ENCODE measurements at places on chromosomes 6 and 20.

GRCh38 chr6:7439228-7439627 lies 49.6 kb downstream of the RIOK1 start:
- no peak for ATAC-seq

DNA sequence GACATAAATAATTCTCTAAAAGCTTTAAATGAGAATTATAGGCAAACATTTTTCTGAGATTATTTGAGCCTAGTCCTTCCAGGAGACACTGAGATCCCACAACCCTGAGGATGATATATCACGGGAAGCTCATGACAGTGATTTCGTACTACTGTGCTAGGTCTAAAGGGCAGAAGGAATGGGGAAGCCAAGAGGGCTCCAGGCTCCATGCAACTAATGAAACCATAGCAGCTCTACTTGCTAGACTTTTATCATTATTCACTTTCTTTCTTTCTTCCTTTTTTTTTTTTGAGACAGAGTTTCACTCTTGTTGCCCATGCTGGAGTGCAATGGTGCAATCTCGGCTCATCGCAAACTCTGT lies 57.3 kb upstream of the SGK1 start:
- no peak for ATAC-seq

- ATAC-seq: no peak
These were observed 733 bp upstream of the PSORS1C2 start for GRCh38 chr6:31139599-31139998.

DNA sequence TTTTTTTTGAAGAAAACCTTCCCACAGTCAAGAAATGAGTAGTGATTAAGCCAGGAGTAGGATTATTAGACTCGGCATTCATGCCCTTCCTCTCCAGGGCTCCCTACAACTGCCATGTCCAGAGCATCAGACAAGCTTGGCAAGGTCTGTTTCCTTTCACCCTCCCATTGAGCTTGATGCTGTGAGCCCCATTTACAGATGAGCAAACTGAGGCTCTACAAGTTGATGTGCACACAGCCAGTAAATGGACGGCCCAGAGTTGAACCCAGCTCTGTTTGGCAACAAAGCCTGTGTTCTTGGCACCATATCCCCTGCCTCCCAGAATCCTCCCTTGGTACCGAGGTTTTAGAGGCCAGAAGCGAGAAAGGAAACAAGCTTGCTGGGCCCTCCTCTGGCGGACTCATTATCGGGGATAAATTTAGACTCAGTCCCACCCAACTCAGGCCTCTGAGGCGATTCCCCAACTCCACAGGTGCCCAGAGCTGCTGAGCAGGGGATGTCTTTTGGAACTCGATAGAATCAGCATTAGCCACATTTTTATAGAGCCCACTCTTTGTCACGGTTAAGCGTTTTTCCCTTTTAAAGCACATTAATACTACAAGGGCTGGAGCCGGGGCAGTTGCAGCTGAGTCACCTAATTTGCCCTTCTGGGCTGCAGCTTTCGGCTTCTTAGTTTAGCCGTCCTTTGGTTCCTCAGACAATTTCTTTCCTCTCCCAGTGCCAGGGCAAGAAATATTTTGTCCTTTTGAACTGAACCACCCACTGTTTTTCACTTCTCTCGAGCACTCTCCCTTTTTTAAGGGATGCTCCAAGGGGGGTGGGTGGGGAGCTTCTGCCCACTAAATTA lies 23.0 kb upstream of the NFATC2 start:
- no peak for ATAC-seq

DNA sequence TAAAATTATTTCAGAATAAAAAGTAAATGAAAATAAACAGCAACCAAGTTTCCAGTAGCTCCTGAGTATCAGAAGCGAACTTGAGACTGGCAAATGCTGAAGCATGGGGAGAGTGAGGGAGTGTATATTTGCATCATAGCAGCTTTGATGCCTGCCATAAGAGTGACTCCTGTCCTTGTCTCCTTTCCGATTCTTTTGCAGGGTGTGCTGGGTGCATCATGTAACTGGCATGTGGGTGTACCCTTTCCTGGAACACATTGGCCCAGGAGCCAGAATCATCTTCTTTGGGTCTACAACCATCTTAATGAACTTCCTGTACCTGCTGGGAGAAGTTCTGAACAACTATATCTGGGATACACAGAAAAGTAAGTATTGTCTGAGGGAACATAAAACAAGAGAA lies 117.4 kb downstream of the ADAT2 start:
- ATAC-seq: no peak

DNA sequence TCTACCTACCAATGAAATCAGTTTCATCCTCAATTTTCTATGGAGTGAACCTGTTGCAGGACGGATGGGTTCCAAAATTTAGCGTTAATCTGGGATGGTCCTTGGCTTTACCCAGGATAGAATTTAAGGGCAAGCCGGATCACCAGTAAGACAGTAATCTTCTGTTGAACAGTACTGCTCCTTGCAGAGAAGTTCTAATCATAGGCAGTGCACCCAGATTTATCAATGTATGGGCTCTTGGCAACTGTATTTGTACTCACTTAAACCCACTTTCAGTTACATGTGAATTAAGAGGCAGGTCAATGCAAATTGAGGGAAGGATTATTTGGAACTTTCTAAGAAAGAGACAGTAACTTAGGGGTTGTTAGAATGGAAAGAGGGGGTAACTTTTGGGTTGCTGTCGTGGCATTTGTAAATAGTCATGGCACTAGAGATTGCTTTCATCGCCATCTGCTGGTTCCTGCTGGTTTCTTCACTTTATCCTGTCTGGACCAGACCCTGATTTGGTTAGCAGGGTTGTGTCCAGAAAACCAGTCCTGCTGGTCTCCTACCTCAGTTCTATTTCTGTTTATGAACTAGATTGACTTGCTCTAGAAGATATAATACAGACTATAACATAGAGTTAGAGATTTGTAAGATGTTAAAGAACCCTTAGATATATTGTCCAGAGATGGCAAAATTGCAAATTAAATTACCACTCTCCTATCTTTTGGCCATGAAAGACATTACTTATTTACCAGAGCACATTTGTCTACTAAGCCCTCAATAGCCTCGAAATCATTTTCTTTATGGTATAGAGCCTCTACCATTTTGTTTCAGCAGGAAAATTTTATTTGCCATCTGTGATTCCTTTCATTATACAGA lies 646.3 kb downstream of the UTRN start:
- ATAC-seq: no peak

GRCh38 chr6:70389261-70389660 lies 24.0 kb upstream of the FAM135A start:
- ATAC-seq: no peak

- ATAC-seq: no peak
These were observed 174.1 kb upstream of the ZFP64 start for GRCh38 chr20:52365688-52366087.
